ENCODE measurements at places on chromosomes 11 and 22. TPM values are rescaled to one million over a fixed set of nuclear protein-coding genes. Genes with fewer than 3 reads are reported as not detected.

CHRM1 gene
- not detected for polyA plus RNA-seq

TMEM80 gene
- polyA plus RNA-seq: 12.4 TPM

DNA sequence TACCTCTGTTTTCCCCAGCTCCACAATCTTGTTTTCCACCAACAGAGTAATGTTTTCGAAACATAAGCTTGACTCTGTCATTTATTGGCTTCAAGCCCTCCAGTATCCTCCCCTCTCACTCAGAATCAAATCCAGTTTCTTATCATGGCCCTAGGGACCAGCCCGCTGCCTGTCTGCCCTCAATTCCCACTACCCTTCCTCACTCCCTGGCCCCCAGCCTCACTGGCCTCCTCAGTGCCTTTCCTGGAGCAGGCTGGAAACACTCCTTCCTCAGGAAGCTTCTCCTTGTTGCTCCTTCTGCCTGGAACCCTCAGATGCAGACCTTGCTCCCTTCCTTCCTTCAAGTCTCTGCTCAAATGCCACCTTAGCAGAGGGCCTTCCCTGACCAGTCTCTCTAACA is 3.9 kb downstream of the POLD4 start:
- H3K27ac ChIP-seq: no peak overlapping the region
- H3K4me3 ChIP-seq: no peak overlapping the region
- peaks cover 22% of the 10 kb centered on the region for H3K4me1 ChIP-seq
- no peaks in the 10 kb centered on the region for H3K36me3 ChIP-seq

DNA sequence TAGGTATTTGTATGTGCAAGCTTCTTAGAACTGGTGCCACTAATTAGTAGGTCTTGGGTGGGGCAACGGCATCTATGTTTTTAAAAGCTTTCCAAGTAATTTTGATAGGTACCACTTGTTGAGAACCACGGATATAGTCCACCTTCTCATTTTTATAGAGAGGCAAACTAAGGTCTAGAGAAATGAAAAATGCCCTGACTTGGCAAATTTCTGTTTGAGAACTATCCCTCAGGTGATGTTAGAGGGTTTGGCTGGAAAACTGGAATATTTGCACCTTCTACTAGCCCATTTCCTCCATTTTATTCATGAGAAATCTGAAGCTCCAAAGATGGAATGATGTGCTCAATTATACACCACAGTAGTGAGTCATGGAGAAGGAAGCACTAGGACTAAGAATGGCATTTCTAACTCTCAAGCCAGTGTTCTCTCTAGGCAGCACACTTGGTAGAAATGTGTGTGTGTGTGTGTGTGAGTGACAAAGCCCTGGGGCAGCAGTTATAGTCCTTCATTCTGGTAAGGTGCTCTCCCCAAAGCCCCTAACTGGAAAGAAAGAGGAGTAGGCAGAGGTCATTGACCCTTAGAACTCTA is 1.8 kb upstream of the TMEM86A start:
- no peaks in the 10 kb centered on the region for H3K36me3 ChIP-seq
- no peak for DNase-seq
- no peak overlapping the region for H3K4me3 ChIP-seq

DNA sequence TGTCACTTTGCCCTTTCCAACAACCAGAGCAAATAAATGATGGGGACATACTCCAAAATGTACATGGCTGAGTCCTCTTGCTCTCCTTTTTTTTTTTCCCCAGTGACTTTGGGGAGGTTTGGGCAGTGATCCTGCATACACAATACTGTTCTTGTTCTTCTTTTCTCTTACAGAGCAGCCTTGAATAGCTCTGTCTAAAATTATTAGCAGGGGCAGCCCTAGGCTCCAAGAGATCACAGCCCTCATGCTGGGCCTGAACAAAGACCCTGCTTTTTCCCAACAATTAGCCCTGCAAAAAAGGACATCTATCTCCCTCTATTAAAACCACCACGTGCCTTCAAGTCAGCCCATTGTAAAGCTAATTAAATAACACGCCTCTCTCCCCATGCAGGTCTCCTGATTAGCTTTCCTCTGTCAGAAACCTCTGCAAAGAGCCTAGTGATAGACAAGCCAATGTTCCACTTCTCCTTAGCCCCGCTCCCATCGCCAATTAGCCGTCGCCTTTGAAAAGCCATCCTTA is 54.7 kb downstream of the ETS1 start:
- no peak for DNase-seq
- no peaks in the 10 kb centered on the region for H3K36me3 ChIP-seq
- H3K4me3 ChIP-seq: no peak overlapping the region
- H3K27ac ChIP-seq: no peak overlapping the region

TNKS1BP1 gene
- polyA plus RNA-seq: 32.0 TPM

RASL10A gene
- polyA plus RNA-seq: 0.10 TPM

GRCh38 chr11:71223081-71223405 is 29.3 kb downstream of the SHANK2 start:
- no peak overlapping the region for H3K4me3 ChIP-seq
- no peaks in the 10 kb centered on the region for H3K27me3 ChIP-seq
- no peaks in the 10 kb centered on the region for H3K4me1 ChIP-seq

FGF19 gene
- not detected for polyA plus RNA-seq

DNA sequence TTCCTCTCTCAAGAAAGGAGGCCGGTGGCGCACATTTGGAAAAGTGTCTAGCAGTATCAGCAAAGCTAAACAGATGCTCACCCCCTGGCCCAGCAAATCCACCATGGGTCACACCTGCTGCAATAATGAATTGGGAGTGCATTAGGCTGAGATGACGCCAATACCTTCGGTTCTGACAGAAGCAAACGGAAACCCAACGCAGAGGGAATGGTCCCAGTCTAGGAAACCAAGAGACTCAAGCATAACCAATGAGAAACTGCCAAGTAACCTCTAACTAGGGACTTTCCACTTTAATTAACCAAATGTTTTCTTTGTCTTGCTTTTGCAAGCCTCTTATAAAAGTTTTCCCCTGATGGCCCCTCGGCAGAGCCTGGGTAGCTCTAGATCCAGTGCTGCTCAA is 64.2 kb upstream of the SLC22A12 start:
- H3K27me3 ChIP-seq: no peaks in the 10 kb centered on the region
- no peaks in the 10 kb centered on the region for H3K4me1 ChIP-seq
- DNase-seq: no peak
- no peaks in the 10 kb centered on the region for H3K36me3 ChIP-seq
- no peak overlapping the region for H3K27ac ChIP-seq

- H3K4me1 ChIP-seq: no peaks in the 10 kb centered on the region
- DNase-seq: no peak
- no peak overlapping the region for H3K27ac ChIP-seq
- H3K4me3 ChIP-seq: no peak overlapping the region
- no peaks in the 10 kb centered on the region for H3K36me3 ChIP-seq
Measured at GRCh38 chr11:132809070-132809469, 723.2 kb downstream of the OPCML start.

DNA sequence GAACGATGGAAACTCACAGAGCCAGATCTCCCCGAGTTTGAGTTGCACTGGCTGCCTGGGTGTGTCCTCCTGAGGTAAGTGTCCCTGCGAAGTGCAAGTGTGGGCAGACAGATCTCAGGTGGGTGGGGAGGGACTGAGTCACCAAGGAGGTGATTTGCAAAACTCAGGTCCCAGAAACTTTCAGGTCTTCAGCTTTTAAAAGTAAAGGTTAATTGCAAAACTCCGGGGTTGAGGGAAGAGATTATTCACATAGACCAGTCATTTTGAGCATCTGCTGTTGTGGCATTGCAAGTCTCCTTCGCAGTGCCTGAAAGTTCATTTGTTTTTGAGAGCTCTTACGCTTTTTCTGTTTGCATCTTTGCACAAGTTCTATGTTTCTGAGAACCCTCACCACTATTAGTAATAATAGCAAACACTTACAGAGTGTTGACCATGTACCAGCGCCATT is 7.1 kb downstream of the CD44 start:
- H3K4me1 ChIP-seq: no peaks in the 10 kb centered on the region
- no peak for DNase-seq

DNA sequence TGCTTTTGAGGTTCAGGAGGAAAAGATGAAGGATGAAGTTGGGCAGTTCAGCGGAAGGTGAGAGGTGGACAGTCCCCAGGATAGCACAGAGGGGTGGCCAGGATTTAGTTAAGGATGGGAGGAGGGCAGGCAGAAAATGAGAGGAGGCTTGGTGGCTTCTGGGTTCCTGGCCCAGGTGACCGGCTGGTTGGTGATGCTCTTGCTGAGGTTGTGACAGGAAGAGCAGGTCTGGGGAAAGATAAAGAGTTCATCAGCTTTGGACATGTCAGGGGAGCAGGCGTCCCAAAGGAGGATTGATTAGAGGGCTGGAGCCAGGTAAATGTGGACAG is 27.6 kb upstream of the P2RY2 start:
- no peak overlapping the region for H3K4me3 ChIP-seq
- H3K4me1 ChIP-seq: no peaks in the 10 kb centered on the region
- no peaks in the 10 kb centered on the region for H3K36me3 ChIP-seq
- no peaks in the 10 kb centered on the region for H3K27me3 ChIP-seq
- no peak for DNase-seq

BBOX1 gene
- polyA plus RNA-seq: 2.8 TPM

KRTAP5-9 gene
- not detected for polyA plus RNA-seq

GRCh38 chr11:120104041-120104565 is 33.8 kb downstream of the TRIM29 start:
- no peaks in the 10 kb centered on the region for H3K27me3 ChIP-seq
- no peak overlapping the region for H3K27ac ChIP-seq
- no peak for DNase-seq
- H3K4me3 ChIP-seq: no peak overlapping the region
- H3K36me3 ChIP-seq: no peaks in the 10 kb centered on the region

DNA sequence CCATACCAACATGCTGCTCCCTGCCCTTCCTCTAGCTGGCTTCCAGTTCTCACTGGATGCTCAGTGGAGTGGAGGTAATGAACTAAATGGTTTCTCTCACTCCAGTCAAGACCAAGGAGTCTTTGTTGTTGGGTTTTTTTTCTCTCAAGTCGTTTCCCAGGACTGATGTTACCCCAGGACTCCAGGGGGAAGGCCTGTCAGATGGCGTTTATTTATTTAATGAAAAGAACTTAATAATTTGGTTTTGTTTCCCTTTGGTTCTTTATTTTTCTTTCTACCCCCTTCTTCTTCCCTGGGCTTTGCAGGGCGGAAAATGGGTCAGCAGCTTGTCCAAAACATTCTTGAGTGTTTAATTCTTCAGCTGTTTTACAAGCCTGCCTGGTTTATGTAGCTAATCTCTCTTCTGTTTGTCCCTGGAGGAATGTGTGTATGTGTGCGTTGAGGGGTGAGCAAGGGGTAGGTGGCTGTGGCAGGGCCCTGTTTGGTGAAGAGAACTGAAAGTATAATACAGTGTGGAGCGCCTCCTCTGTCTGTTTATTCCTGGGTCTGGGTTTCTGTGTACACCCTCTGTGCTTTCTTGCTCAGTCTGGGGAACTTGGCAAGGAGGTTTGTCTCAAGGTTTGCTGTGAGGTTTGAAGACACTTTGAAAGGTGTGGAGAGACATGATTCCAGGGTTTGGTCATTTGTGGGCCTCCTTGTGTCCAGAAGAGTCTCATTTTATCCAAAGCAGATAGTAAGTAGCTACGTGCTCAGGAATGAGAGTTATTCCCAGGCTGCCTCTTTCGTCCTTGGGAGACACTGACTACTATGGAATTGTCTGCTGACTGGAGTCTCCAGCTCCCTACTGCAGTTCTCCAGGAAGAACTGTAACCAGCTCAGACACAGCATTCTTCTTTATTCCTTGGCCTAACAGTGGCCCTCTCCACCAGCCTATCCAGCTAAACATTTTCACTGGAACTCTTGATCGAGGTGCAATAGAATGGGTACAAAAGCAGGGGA is 175.5 kb downstream of the ADAMTS15 start:
- no peaks in the 10 kb centered on the region for H3K4me1 ChIP-seq
- H3K27ac ChIP-seq: no peak overlapping the region
- H3K36me3 ChIP-seq: no peaks in the 10 kb centered on the region
- H3K27me3 ChIP-seq: peaks cover 3% of the 10 kb centered on the region

OR5I1 gene
- polyA plus RNA-seq: not detected

GRCh38 chr11:19874266-19874665 is 161.6 kb downstream of the NAV2 start:
- DNase-seq: no peak
- no peak overlapping the region for H3K4me3 ChIP-seq
- H3K27me3 ChIP-seq: no peaks in the 10 kb centered on the region
- no peak overlapping the region for H3K27ac ChIP-seq
- H3K36me3 ChIP-seq: peaks cover 3% of the 10 kb centered on the region
- H3K4me1 ChIP-seq: no peaks in the 10 kb centered on the region

DNA sequence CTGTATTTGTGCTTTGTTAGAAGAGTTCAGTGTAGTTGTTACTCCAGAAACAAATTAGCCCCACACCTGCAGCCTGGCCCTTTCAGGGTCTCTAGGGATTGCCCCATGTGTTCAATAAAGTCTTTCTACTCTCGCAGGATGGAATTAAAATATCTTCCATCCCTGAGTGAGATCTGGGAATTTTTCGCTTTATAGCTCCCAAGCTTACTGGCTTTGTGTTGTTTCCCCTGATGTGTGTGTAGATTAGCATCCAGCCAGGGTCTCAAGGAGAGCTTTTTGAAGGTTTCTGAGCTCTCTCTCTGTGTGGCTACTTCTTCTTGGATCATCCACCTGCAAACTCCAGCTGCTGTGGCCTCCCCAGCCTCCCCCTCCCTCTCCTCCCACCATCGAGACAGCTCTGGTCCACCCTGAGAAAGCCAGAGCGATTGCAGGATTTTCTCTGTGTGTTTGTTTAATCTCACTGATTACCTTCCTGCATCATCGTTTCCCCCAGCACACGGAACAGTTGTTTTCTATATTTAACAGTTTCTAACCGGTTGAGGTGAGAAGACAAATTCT is 553.5 kb downstream of the TBC1D22A start:
- no peaks in the 10 kb centered on the region for H3K27me3 ChIP-seq
- H3K4me1 ChIP-seq: no peaks in the 10 kb centered on the region
- no peak for DNase-seq
- H3K36me3 ChIP-seq: no peaks in the 10 kb centered on the region
- H3K4me3 ChIP-seq: no peak overlapping the region

GRCh38 chr11:129950101-129951091 is 52.2 kb downstream of the PRDM10 start:
- H3K27me3 ChIP-seq: no peaks in the 10 kb centered on the region
- no peak overlapping the region for H3K27ac ChIP-seq
- DNase-seq: no peak
- H3K4me1 ChIP-seq: no peaks in the 10 kb centered on the region
- peaks cover 4% of the 10 kb centered on the region for H3K36me3 ChIP-seq
- H3K4me3 ChIP-seq: no peak overlapping the region

TYR gene
- not detected for polyA plus RNA-seq

Data from liver (tissue), 10 donors.